Nasal cavity respiratory epithelium epithelial cell of viscerocranial mucosa (primary cell): ENCODE measurements at places on chromosomes 5 and 9. TPM values are rescaled to one million over a fixed set of nuclear protein-coding genes. Genes with fewer than 3 reads are reported as not detected.

SLC46A2 gene
- total RNA-seq = not detected in 2 replicates

MOB3B gene
- 0.68 and 4.1 TPM in 2 replicates for total RNA-seq

PCDHB11 gene
- 0.34 and 0.85 TPM in 2 replicates for total RNA-seq

KIF12 gene
- total RNA-seq = under 0.01 and 0.78 TPM in 2 replicates

PLAC8L1 gene
- total RNA-seq = 0.14 TPM in 1 of 2 replicates, not detected in the other

SLC24A2 gene
- under 0.01 TPM in 1 of 2 replicates, not detected in the other for total RNA-seq

SHISAL2B gene
- not detected in 2 replicates for total RNA-seq
